ENCODE measurements at places on chromosomes 3 and 15.

GRCh38 chr15:98965597-98965996, 42.0 kb downstream of the PGPEP1L start:
- no peak for DNase-seq

DNA sequence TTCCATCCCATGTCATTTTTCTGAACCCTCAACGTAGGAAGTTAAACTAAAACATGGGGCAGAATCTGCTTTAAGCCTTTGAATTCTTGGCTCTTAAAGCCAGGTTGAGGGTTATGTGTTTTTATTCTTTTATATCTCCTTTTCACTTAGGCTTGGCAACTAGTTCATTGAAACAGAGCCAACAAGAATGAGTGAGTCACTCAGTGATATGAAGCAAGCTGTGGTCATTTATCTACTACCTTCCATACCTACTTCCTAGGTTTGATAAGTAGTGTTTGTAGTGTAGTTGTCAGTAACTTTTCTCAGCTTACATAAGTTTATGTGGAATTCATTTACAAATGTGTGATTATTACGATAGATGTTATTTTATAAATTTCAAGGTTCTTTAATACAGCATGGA, 67.4 kb downstream of the SNRPN start:
- DNase-seq = no peak

GRCh38 chr3:22007368-22007767, 256.4 kb upstream of the ZNF385D start:
- DNase-seq = no peak

GRCh38 chr3:127816783-127817405, 5.4 kb downstream of the MGLL start:
- no peak for DNase-seq

DNA sequence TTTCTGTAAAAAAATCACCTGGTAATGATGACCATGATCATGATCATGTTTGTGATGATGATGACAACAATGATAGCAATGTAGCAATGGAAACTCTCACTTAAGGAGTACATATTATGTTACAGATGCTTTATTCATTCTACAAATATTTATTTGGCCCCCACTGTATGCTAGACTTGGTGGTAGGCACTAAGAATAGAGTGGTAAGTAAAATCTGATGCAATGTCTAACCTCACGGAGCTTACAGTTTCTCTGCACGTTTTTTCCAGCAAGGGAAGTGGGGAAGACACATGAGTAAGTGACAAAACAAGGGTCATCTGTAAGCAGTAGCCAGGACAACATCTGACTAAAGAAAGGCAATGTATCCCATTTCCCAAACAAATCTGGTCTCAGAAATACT, 199.4 kb upstream of the MRPL3 start:
- DNase-seq = no peak

Data from NCI-H1048 (cell line).